ENCODE measurements at places on chromosomes 3 and 15. TPM values are rescaled to one million over a fixed set of nuclear protein-coding genes. Genes with fewer than 3 reads are reported as not detected.
A peak's percentile ranks its signal among the peaks of the same experiment; 100 is the strongest.

Gene MRPS22
- 47.9 TPM for total RNA-seq

DNA sequence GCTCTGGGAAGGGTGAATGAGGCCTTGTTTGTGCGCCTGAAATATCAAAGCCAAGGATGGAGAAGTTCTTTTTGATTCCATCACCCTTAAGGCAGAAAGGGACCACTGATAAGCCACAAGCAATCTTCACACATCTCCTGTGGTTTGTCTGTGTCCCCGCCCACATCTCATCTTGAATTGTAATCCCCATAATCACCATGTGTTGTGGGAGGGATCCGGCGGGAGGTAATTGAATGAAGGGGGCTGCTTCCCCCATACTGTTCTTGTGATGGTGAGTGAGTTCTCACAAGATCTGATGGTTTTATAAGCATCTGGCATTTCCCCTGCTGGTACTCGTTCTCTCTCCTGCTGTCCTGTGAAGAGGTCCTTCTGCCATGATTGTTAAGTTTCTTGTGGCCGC, 329.6 kb upstream of the RGMA start:
- DNase-seq, result no peak
- H3K27ac ChIP-seq, result no peak overlapping the region
- H3K36me3 ChIP-seq, result no peaks in the 10 kb centered on the region
- H3K27me3 ChIP-seq, result no peaks in the 10 kb centered on the region

DNA sequence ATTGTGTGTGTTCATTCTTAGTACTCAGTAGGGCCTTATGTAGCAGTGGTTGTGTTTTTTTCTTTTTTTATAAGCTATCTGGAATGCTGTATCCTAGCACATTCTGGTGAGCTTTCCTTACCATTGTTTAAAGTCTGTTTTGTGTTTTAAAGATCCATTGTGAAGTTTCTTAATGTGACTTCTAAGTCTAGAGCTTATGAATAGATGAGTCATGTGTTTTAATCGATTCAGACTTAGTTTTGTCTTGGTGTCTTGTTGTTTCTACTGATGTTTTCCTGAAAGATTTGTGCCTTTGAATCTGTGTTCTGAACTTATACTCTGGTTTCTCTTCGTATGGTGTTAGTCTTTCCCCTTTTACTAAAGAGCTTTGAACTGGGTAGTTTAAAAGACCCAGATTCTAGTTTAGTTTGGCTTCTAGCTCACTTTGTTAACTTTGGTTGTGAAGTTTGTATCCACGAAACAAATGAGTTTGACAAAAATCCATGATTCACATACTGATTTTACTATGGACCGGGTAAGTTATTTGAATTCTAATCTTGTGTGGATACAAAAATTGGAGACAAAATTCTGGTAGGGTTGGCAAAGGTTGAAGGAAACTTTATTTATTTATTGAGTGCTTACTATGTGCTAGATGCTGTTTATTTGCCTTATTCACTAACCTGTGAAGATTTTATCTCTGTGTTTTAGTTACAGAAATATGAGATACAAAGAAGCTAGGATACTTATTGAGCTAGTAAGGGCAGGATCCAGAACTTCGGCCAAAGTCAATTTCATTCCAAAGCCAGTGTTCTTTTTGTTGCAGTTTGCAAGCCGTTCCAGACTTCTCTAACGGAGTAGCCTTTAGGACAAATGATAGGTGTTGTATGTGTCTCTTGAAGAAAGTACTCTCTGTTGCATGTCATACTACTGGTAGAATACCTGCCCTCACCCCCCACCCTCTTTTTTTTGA, 24.8 kb downstream of the AKAP13 start:
- H3K4me1 ChIP-seq, result no peaks in the 10 kb centered on the region
- peak overlapping the region; percentile 23 for H3K27ac ChIP-seq
- H3K27me3 ChIP-seq, result no peaks in the 10 kb centered on the region

- H3K4me3 ChIP-seq, result no peak overlapping the region
- no peak for DNase-seq
- no peaks in the 10 kb centered on the region for H3K27me3 ChIP-seq
- no peaks in the 10 kb centered on the region for H3K36me3 ChIP-seq
- H3K27ac ChIP-seq, result peak overlapping the region; percentile 26
These were observed 11.6 kb downstream of the H1-8 start for GRCh38 chr3:129554356-129555152.

Measured in breast epithelium (tissue), 4 donors.